ENCODE measurements at places on chromosomes 4 and X.

DNA sequence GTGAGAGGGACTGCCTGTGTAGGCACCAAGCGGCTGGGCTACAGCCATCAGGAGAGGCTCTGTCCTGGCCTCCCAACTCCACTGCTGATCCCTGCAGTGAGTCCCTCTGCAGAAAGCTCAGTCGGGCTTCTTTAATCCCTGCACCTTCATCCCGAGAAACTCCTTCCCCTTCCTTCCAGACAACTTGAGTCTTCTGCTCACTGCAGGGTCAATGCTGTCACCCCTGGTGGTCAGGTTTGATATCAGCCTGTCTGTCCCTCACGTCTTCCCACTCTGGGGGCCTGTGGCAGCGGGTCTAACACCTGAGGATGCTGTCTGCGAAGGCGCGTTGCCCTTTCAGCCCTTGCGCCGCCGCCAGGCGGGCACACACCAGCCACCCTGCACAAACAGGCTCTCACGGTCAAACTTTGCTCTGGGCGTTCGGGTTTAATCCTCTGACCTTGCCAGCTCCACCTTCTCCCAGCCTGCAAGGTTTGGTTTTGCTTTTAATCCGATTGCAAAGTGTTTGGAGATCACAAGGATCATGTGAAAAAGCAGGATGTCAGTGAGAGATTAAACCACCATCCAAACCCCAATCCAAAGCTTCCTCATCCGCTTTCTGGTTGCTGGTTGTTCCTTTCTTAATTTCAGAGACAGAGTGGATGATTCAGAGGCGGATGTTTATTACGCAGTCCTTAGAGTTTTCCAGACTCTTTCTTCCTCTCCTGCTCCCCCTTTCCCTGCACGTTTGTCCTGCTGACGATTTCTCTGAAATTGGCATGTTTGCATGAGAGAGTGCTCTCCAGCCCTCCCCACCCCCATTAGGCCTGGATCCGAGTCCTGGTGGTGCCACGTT is 74.8 kb upstream of the SLC34A2 start:
- DNase-seq = no peak

- no peak for DNase-seq
Measured at GRCh38 chrX:42442745-42443144, 335.2 kb downstream of the PPP1R2C start.

DNA sequence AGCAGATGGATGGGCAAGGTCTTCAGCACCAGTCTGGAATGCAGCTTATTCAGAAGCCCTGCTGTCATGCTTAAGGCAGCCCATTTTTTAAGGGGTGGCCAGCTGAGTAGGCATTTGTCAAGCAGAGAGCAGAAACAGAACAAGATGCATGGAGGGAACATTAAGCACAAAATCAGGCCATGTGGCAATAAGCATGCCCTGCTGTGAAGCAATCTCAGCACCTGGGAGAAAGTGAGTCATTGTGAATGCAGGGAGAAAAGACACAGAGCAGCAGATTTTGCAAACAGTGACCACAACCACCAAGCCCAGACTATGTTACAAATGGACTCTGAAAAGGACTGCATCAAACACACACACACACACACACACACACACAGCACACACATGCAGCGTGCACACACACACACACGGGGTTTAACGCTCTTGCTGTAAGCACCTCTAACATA is 94.1 kb upstream of the GALNT7 start:
- no peak for DNase-seq

GRCh38 chr4:94757192-94758140 is at the start of gene BMPR1B:
TSS of gene BMPR1B (plus strand) at chr4:94757955. CDS start at chr4:95104425, 346,470 bp downstream.
- DNase-seq = no peak

- peak; percentile 71 for DNase-seq
Measured at GRCh38 chr4:77586951-77587383, 18.7 kb upstream of the CXCL13 start.

DNA sequence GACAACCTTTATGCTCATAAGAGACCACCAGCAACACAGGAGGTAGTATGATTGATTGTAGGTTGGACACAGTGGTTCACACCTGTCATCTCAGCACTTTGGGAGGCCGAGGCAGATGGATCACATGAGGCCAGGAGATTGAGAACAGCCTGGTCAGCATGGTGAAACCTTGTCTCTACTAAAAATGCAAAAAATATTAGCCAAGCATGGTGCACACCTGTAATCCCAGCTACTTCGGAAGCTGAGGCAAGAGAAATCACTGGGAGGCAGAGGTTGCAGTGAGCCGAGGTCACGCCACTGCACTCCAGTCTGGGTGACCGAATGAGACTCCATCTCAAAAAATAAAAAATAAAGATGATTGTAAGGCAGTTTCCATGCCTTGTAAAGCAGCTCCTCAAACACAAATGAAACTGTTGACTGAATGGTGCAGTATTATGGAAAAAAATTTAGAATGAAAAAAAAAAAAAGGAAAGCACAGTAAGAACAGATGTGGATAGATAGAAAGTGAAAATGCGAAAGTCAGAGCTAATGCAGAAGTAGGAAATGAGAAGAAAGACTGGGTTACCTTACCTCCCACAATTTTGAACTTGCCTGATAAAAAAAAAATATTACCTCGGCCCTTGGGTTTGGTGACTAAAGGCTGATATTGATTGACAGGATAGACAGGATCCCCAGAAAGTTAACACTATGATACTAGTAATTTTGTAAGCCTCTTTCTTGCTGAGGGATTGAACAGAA is 249.2 kb upstream of the TRAM1L1 start:
- DNase-seq = no peak

- no peak for DNase-seq
Measured at GRCh38 chr4:23697001-23697528, 192.8 kb downstream of the PPARGC1A start.

DNA sequence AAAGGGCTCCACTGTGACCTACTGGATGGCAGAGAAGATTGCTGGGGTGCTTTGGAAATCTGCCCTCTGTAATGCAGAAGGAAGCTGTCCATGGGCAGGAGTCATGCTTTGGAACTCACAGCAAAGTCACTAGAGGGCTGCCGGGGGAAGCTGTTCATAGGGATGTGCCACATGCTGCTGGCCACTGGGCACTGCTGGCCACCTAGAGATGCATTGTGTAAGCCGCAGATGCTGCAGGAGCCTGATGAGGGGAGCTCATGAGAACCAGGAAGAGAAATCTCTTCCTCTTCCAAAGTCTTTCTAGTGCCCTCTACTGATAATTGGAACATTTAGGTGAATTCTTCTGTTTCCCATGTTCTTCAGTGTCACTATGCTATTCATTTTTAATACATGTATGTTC is 31.2 kb upstream of the UXT start:
- DNase-seq = no peak

- DNase-seq = no peak
Measured at GRCh38 chrX:53305219-53305995, 24.0 kb upstream of the IQSEC2 start.

DNA sequence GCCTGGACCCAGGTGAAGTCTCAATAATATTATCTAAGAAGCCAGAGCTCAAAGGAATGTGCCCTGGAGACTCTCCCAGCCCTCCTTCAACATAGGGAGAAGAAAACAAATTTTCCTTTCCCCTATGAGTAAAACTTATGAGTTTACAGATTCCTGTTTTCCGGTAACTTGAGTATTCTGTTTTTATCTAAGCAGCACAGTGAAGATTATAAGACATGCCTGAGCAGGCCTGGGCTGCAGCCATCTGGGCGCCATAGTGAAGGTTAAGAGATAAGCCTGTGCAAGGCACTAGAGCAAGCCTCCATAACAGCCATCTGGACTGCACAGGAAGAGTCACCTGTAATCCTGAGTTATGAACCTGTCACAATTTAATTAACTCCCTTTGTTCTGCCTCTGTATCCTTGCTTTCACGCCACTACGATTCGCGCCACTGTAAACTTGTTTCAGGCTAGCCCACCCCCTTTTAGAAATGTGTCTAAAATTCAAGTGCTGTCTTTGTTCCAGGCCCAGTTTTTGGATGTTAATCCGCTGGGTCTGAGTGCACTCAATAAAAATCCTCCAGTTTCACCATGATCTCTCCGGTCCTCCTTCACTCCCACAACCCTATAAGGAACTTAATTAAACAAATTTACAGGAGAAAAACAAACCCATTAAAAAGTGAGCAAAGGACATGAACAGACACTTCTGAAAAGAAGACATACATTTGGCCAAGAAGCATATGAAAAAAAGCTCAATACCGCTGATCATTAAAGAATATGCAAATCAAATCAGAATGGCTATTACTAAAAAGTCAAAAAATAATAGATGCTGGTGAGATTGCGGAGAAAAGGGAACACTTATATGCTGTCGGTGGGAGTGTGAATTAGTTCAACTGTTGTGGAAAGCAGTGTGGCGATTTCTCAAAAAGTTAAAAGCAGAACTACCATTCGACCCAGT is 189.5 kb downstream of the APBB2 start:
- DNase-seq = no peak

GRCh38 chr4:177103619-177104018 is 206.1 kb upstream of the NEIL3 start:
- DNase-seq = no peak

- DNase-seq = no peak
Measured at GRCh38 chr4:79357365-79357764, 31.5 kb upstream of the NAA11 start.

GRCh38 chr4:186910385-186910784 is 186.7 kb upstream of the FAT1 start:
- no peak for DNase-seq
